ENCODE measurements at places on chromosomes 2 and 18. TPM values are rescaled to one million over a fixed set of nuclear protein-coding genes. Genes with fewer than 3 reads are reported as not detected.

DNA sequence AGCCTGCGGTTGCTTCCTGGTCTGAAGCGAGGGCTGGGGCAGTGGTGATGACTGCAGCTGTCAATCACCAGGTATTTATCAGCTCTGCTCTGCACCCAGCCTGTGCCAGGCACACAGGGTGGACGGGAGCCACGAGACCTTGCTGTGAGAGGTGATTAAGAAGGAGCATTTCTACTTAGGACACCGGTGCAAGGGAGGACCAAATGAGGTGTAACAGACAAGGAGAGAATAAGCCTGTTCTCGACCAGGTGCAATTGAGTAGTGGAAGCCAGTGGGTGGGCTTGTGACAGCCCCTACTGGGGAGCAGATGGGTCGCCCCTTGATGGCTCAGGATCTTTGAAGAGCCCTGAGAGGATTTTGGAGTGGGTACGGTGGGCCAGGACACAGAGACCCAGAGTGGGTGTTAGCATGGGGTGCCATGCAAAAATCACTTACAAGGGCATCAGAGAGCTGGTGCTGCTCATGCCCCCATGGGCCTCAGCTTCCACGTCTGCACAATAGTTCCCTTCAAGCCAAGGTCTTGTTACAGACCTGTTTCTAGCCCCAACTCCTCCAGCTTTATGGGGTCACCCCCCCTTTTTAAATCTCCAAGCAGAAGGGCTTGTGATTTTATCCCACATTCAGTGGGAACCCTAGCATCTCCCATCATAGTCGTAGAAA is 24.6 kb downstream of the GPR55 start:
- no peak for DNase-seq

- DNase-seq: no peak
Measured at GRCh38 chr18:69123421-69123820, 277.3 kb upstream of the DOK6 start.

GRCh38 chr18:9066358-9066757 is 36.1 kb upstream of the NDUFV2 start:
- no peak for DNase-seq

Gene PTPRN
- 11.2 TPM for total RNA-seq

DNA sequence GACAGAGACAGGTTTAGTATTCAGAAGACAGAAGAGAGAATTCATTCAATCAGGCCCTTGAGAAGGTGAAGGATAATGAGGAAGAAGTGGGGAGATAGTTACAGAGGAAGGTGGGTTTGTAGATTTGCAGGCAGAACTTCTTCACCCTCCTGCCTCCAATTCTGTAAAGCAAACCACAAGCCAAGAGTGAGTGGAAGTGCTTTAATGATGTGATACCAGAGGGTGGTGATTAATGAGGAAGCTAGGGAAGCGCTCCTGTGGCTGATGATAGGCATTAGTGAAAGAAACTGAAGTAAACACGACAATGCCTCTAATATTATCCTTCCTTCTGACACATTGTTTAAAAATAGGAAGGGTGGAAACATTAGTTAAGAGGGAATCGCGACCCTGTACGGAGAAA is 78.2 kb downstream of the CAPN13 start:
- DNase-seq: no peak

GRCh38 chr2:77807531-77808215 is 285.5 kb upstream of the LRRTM4 start:
- peak; percentile 88 for DNase-seq

GRCh38 chr2:42321452-42322064 is 39.5 kb downstream of the COX7A2L start:
- no peak for DNase-seq

DNA sequence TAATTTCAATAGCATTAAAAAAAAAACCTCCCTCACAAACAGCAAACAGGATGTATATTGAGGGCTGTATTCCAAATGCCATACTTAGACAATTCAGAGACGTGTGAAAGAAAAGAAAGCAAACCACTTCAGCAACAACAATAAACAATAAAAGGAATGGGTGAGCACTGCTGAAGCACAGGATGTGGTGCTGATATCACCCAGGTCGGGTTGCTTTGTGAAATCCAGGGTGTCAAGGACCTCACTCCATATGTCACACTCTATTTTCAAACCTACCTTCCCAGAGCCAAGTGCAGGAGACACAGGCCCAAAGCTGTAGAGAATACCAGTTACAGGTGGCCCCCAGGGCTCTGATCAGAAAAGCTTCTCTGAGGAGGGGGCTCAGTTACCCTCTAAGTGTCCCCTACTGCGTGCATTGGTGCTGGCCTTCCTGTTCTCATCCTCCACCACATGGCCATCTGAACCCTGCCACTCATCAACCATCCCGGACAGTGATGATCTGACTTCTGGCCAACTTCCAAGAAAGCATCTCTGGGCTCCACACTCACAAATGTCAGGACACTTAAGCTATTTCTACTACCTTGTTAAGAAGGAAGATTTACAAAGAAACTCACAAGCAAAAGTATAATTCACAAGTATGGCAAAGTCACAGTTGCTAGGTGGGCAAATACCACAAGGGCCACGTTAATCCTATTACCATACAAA is 363.0 kb downstream of the SS18 start:
- DNase-seq: peak; percentile 24

Gene DAW1
- 0.17 TPM for total RNA-seq

Gene TUBA4B
- not detected for total RNA-seq

Gene FBLN7
- total RNA-seq: 0.03 TPM

- DNase-seq: peak; percentile 46
Measured at GRCh38 chr2:220779931-220780330, 792.2 kb downstream of the EPHA4 start.

- DNase-seq: no peak
Measured at GRCh38 chr2:171509945-171510731, 12.1 kb upstream of the CYBRD1 start.

Gene G6PC2
- total RNA-seq: not detected

Gene PLA2R1
- total RNA-seq: 0.87 TPM

GRCh38 chr2:214127170-214127569 is 283.7 kb upstream of the VWC2L start:
- DNase-seq: no peak

Gene WBP1
- 47.8 TPM for total RNA-seq

- DNase-seq: no peak
Measured at GRCh38 chr2:239668042-239668441, 267.2 kb upstream of the HDAC4 start.

GRCh38 chr2:18093196-18093595 is 214.7 kb downstream of the KCNS3 start:
- no peak for DNase-seq

- DNase-seq: peak; percentile 93
Measured at GRCh38 chr2:64876137-64876647, 113.0 kb upstream of the SLC1A4 start.

DNA sequence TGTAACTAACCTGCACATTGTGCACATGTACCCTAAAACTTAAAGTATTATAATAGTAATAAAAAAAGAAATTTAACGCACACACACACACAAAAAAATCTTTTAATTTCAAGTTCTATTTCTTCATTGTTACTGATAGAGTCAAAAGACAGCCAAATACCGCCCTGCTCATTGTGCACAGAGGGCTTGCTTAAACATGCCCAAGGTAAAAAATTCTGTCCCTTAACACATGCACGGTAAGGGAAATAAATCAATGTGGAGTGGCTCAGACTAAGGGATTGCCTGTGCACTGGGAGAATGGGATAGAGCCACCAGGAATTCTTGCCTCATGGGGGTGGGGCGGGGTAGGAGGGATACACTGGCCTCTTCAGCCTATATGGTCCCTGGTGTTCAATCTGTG is 468.0 kb downstream of the NUP35 start:
- no peak for DNase-seq

- DNase-seq: no peak
Measured at GRCh38 chr2:147083664-147084063, 761.2 kb upstream of the ACVR2A start.

- peak; percentile 7 for DNase-seq
Measured at GRCh38 chr2:138028538-138028937, 64.3 kb downstream of the HNMT start.

DNA sequence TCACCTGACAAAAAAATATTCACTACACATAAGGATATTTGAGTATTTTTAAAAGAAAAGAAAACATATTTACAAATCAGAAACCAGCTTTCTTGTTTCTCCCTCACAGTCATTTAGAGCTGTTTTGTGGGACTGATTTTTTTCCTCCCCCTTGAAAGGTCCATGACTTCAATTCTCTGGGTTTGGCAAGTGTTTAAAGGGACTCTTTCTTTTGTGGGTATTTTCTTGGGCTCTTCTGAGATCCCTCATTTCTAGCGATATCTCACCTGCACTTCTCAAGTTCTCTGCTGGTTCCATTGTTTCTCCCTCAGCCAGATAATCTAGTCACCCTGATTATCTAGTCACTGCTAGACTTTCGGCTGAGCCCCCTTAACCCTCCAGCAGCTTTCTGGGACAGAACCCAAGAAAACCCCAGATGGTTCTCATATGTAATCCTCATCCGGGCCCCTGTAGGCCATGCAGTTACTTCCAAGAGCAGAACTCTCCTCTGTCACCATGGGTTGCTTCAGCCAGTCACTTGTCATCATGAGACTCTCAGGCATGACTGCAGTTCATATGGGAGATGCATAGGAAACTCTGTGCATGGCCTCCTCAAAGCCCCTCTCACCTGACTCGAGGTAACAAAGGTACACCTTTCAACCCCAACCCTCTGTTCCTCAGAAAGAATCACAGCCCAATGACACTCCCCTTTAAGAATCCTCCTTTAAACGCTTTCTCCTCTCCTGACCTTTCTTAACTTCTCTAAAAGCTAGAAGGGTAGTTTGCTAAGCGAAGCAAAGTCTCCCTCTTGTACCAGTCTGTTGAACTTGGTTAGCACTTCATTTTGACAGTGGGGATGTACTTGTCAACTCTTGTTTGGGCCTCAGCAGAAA is 36.7 kb upstream of the ITGA4 start:
- no peak for DNase-seq

GRCh38 chr2:172089633-172090032 is 4.3 kb downstream of the DLX1 start:
- no peak for DNase-seq

Gene HSPD1
- total RNA-seq: 581 TPM

GRCh38 chr2:36587556-36587955 is 10.4 kb downstream of the FEZ2 start:
- DNase-seq: no peak

Gene PROKR1
- not detected for total RNA-seq

Gene TNS1
- total RNA-seq: 10.5 TPM

GRCh38 chr2:111118981-111119821 is 1.5 kb upstream of the BCL2L11 start:
- DNase-seq: no peak

Gene SPC25
- 27.1 TPM for total RNA-seq
